ENCODE measurements at places on chromosomes 6 and 20.

GRCh38 chr6:168342636-168343035 lies 23.1 kb upstream of the DACT2 start:
- no peak for DNase-seq

GRCh38 chr20:13910492-13910891 lies 79.9 kb downstream of the SEL1L2 start:
- no peak for DNase-seq

DNA sequence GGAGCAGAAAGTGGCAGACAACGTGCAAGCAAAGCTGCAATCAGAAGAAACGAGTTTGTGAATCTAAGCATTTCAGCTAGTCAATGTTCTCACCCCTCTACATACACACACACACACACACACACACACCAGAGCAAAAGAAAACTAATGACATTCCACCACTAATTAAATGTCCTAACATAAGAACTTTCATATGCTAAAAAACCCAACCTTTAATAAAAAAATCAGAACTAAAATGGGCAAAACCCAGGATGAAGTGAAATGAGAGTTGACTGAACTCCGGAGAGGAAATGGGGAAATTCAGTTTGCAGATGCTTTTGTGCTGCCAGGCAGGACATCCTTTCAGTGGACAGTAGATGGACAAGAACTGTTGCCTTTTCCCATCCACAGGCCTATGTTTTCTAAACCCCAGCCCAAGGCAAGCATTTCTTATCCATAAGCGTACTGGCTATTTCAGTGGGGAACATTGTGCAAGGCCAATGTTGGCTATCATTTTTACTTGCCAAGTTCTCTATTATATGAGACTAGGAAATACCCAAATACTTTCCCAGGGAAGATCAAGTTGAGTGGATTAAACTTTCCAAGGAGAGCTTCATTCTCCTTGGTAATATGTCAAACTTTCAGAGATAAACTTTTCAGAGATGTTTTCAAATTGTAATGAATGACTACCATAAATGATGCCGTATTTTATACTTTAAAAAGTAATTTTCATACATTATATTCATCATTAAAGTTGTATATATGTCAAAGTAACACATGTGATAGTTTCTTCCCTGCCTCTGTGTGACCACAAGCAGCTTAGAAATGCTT lies 27.3 kb downstream of the RIN2 start:
- no peak for DNase-seq

GRCh38 chr20:44533928-44534327 lies 12.1 kb upstream of the SERINC3 start:
- no peak for DNase-seq

- no peak for DNase-seq
These were observed 292.0 kb downstream of the ALDH8A1 start for GRCh38 chr6:134657751-134658527.

GRCh38 chr6:36566418-36566905 lies 19.2 kb upstream of the STK38 start:
- no peak for DNase-seq

DNA sequence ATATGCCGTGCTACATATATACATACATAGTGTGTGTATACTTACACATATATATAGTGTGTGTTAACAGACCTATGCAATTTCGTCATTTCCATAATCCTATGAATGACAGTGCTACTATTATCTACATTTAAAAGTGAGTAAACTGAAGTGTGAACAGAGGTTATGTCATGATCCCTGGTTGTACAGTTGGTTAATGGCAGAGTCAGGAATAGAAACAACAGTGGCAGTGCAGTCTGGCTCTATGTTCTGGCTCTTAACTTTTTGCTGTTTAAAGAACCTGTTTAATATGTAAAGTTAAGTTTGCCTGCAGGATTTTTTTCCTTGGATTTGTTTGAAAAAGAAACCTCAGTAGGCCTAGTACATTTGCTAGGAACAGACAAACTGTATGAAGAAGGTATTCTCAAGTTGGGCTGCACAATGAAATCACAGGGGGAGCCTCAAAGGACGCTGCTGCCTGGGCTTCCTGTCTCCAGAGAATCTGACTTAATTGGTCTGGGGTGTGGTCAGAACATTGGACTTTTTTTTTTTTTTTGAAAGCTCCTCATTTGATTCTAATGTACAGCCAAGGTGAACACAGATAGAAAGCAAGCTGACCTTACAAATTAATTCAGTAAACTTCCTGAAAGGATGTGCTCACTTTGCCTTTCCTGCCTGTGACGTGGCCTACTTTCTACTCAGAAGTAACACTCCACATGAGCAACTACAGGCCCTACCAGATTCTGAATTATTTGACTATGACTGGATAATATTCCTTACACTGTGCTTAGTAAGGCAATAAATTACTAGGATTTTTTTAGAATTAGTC lies 29.4 kb downstream of the PLCB1 start:
- no peak for DNase-seq

DNA sequence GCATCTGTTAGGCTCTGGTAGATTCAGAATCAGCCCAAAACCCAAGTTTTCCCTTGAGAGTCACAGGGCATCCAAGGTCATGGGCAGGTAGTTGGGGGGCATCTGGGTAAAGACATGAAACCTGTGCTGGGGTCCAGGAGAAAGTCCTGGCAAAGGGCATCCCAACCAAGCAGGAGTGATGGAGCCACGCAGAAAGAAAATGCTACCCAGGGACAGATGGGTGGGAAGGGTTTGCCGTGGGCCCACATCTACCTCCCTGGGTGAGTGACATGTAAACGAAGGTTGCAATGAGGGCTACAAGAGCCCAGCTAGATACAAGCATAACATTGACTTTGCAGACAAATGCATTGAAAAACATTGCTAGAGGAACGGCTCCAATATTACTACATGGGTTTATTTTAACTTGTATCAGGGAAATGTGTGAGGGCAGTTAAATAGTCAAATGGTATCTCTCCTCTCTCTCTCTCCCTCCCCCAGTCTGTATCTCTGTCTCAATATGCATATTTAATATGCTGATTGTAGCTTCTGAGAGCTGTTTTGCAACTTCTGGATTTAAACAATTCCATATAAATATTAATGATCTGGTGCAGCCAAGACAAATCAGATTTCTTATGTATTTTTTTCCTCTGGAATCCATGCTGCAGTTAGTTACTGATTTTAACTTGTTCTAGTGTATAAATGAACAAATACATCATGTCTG lies 135.7 kb downstream of the SYNDIG1 start:
- no peak for DNase-seq

DNA sequence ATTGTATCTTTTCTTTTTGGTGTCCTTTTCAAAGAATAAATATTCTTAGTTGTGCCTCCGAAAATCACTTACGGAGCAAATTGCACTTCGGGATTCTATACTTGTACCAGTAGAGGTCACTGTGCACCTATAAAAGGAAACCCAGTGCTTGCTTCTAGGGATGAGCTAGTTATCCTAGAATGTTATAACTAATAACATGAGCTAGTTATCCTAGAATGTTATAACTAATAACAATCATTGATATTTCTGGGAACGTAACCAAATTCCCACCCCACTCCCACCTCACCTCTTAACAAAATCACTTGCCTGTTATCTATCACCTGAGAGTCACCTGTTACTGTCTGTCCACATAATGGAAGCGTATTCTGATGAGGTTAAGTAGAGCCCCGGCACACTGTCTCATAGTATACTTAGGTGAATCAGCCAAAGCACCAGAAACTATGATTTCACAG lies 126.9 kb upstream of the TIAM2 start:
- no peak for DNase-seq

DNA sequence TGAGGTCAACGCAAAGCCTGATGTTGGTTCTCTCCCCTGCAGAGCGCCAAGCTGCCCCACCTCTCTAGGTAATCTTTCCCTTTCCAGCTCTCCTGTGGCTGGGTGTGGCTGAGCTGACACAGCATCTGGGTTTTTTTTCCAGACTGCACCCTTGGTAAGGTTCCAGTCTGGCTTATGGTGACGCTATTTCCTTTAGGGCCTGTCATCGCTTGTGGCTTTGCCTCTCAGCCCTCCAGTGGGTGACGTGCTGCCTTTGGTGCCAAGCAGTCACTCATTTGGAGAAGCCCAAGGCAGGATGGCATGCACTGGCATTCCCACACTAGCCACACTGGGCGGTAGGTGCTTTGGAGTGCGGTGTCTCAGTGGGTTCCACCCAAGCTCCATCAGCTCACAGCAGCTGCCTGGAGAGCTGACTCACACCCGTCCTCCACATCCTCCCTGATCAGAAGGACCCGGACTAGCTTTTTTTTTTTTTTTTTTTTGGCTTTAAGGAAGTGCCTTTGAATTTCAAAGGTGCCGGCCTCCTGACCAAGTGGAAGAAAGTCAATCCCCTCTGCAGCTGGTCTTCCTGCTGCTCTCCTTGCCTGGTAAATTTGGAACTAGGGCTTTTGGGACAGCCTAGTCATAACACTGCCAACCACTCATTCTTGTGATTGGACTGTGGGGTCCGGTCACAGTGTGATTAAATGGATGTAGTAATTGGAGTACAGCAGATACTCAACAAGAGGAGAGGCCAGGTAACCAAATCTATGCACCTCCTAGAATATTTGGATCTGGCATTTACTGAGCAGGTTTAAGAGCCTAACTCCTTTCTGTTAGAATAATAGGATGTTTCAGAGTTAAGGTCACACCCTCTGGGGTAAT lies 153.6 kb downstream of the CD83 start:
- DNase-seq: peak; percentile 66

DNA sequence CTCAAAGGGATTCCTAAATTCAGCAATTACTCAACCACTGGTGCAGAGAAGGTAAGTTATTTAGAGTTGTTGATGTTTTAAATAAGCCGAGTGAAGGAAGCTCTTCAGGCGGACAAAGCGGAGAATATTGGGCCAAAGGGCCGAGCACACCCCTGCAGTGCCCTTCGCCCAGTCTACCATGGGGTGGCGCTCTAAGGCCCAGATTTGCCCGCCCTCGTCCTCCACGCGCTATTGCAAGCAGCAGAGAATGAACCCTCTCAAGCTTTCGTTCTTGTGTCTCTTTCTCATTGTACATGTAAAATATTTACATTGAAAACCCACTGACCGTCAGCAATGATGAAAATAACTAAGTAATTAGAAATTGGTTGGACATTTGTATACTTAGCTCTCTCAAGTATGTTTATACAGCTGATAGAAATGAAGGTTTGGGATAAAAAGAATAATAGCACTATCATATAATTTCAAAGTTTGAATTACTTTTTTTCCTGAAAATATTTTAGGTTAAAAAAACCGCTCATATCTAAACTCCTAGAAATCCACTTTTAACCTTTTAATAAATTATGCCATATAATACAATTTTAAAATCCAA lies 195.0 kb upstream of the CEP162 start:
- no peak for DNase-seq

DNA sequence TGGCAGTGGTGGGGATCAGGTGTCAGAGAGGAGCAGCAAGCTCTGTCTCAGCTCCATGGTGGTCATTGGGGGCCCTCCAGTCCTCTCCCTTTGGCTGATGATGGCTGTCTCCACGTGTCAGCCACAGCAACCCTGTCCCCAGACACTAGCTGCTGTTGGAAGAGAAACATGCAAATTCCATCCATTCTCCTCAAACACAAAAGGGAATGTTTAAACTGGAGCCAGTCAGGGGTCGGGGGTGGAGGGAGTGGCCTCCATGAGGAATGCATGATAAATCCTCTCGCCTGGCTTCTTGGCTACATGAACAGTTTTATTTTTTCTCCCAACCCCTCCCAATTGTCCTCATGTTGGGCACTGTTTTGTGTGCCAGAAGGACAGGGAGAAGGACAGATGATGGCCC lies 86.4 kb downstream of the EDN3 start:
- DNase-seq: no peak

DNA sequence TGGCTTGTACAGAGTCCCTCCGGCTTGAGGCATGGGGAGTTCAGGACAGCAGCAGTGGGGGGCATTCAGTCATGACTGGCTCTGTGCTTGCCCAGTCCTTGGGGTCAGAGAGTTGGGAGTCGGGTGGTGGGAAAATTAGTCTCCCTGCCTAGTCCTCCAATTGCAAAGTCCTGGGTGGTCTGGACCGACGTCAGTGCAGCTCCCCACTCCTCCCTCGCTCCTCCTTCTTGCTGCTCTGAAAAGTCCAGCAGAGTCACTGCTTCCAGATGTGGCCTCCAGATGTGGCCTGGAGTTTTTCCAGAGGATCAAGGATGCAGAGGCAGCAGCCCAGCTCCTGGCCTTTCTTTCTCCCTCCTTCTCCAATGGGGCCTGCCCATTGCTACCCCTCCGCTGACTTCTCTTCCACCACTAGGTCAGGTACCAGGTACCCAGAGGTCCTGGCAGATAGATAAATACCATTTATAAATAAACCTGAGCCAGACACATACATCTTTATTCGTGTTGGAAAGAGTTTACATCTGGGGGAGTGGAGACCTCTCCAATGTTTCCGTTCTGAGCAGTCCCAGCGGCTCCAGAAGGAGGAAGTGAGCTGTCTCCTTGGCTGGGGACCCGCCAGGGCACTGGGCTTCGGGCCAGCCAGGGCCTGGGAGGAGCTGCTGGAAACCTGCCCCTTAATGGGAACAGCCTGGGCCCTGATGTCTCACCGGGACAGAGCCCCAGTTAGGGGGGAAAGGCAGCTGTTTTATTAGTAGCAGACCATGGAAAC lies 49.0 kb upstream of the RNF24 start:
- no peak for DNase-seq

- no peak for DNase-seq
These were observed 2.0 kb downstream of the SOX4 start for GRCh38 chr6:21595285-21596144.

DNA sequence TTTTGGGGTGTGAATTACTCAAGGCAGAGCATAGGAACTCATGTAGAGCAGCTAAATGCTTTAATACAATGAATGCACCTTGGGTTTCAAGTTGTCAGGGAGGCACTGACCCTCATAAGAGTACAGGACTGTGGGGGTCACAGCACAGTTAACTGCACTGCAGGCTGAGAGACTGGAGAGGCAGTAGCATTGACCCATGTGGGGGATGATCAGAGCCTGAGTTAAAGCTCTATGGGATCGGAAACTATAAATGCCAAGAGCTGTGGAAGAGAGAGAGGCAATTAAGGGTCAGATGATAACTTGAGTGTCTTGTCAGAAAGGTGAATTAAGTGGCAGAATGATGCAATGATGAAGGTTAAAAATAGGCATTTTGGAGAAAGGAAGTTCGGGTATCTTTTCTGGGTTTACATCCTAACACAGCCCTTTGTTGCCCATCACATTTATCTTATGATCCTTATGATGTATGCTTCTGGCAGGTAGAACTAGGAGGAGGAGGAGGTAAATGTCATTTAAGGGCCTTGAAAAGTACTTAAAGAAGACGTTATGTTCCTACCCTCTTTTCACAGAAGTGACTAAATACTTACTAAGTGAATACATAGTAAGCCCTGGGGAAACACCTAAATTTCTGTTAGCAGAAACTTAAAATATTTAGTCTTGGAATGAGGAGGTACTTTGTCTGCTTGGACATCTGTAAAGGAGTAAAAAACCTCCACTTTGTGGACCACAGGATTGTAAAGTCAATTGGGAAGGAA lies 24.2 kb downstream of the LRRC1 start:
- no peak for DNase-seq

GRCh38 chr6:155795173-155795796 lies 339.6 kb upstream of the NOX3 start:
- no peak for DNase-seq
